Inflammatory macrophage treated with lipopolysaccharide for 4 hours (primary cell): ENCODE measurements at places on chromosomes 4 and X.

DNA sequence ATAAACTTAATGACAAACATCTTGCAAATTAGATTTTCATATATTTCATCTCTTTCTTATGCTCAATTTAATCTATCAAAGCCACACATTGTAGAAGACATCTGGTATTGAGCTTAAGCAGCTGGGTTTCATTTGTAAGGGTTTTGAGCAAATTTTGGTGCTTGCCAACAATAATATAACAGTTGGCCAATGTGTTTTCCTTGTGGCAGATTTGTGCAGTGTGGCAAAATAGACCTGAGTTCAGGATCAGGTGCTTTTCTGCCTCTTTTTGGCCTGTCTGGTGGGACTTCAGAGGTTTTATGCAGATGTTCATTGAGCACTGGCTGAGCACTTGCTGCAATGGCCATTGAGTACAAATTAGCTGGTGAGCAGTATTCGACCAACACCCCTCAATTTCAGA lies 301.9 kb downstream of the BMPR1B start:
- DNase-seq, result no peak

GRCh38 chr4:149008415-149009025 lies 566.3 kb upstream of the NR3C2 start:
- DNase-seq, result no peak

GRCh38 chrX:132497432-132497831 lies 8.6 kb upstream of the MBNL3 start:
- DNase-seq, result no peak

GRCh38 chr4:162140051-162140683 lies 23.6 kb downstream of the FSTL5 start:
- no peak for DNase-seq

DNA sequence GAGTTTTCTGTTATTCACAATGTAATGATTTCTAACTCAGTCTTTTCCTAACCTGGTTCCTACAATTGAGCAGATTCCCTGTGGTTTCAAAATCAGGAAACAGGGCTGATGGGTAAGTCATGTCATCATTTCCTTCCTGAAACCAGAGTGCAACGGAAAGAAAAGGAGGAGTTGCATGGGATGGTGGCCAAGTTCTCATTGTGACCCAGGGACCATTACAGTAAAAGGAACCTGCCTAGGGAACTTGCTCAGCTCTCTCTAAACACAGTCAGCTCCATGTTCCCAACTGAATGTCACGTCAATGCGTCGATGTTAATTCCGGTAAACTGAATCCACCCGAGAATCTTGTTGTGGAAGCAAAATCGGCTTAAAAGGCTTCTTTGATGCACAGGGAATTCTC lies 51.2 kb downstream of the LGI2 start:
- peak; percentile 92 for DNase-seq

DNA sequence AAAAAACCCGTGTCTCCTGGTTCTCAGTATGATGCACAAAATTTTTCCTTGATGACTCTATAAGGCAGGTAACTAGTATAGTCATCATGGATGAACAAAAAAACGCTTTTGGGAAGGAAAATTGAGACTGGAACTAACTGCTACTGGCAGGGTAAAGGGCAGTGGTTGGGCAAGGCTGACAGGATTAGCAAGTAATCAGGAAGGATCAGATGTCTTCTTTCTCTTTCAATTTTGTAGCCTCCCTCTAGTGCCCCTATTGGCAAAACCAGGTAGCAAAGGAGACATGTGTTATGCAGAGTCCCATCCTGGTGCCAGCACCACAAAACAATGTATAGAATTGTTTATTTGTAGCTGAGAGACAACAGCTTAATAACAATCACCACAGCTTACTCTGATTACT lies 12.8 kb upstream of the SLITRK4 start:
- peak; percentile 71 for DNase-seq

DNA sequence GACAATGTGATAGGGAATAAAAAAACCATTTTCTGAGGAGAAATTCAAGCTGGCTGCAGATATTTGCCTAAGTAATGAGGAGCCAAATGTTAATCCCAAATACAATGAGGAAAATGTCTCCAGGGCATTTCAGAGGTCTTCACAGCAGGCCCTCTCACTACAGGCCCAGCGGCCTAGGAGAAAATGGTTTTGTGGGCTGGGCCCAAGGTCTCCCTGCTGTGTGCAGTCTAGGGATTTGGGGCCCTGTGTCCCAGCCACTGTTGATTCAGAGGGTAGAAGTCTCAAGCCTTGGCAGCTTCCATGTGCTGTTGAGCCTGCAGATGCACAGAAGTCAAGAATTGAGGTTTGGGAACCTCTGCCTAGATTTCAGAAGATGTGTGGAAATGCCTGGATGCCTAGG lies 778.7 kb downstream of the CENPC start:
- DNase-seq, result no peak
